ENCODE measurements at places on chromosomes 6 and 20. TPM values are rescaled to one million over a fixed set of nuclear protein-coding genes. Genes with fewer than 3 reads are reported as not detected.

The LY86 gene
- not detected for total RNA-seq

The PRPH2 gene
- not detected for total RNA-seq

The NELFCD gene
- 46.7 TPM for total RNA-seq

The COL21A1 gene
- 0.55 TPM for total RNA-seq

The CST7 gene
- not detected for total RNA-seq

The OR2H2 gene
- total RNA-seq = not detected

The NMBR gene
- not detected for total RNA-seq

The FAM184A gene
- total RNA-seq = not detected

The WRNIP1 gene
- 34.8 TPM for total RNA-seq

The WFDC12 gene
- total RNA-seq = not detected

The RAB44 gene
- 0.05 TPM for total RNA-seq

The GNMT gene
- total RNA-seq = 0.13 TPM

The POU3F2 gene
- not detected for total RNA-seq

The TNFRSF6B gene
- total RNA-seq = 0.97 TPM

The TFAP2D gene
- not detected for total RNA-seq

The PIGT gene
- total RNA-seq = 99.7 TPM

The NDRG3 gene
- 23.6 TPM for total RNA-seq

The HS3ST5 gene
- not detected for total RNA-seq

The ANKRD66 gene
- not detected for total RNA-seq

The PGC gene
- total RNA-seq = 0.08 TPM

The TOMM34 gene
- 43.4 TPM for total RNA-seq

The KCNK17 gene
- not detected for total RNA-seq

The NOTCH4 gene
- 0.76 TPM for total RNA-seq

The DNAH8 gene
- total RNA-seq = not detected

The PRND gene
- total RNA-seq = not detected

The CYP39A1 gene
- not detected for total RNA-seq

The KCNS1 gene
- total RNA-seq = not detected

The DDAH2 gene
- total RNA-seq = 28.2 TPM

The OR12D3 gene
- not detected for total RNA-seq

The SPAG4 gene
- total RNA-seq = 5.0 TPM

The IL17A gene
- not detected for total RNA-seq

The PSORS1C2 gene
- total RNA-seq = not detected

The RRAGD gene
- 4.8 TPM for total RNA-seq

All from A549 treated with Hydrocortisone at 1 μM for 4 hours (cell line).